HFFc6 (cell line): ENCODE measurements at places on chromosomes 16 and 17. TPM values are rescaled to one million over a fixed set of nuclear protein-coding genes. Genes with fewer than 3 reads are reported as not detected.

GRCh38 chr17:66508896-66509844, 206.8 kb downstream of the PRKCA start:
- DNase-seq, result peak; percentile 95

GRCh38 chr16:78235876-78236275, 136.4 kb downstream of the WWOX start:
- DNase-seq, result no peak

- no peak for DNase-seq
These were observed 14.9 kb downstream of the TSR1 start for GRCh38 chr17:2321399-2321798.

DNA sequence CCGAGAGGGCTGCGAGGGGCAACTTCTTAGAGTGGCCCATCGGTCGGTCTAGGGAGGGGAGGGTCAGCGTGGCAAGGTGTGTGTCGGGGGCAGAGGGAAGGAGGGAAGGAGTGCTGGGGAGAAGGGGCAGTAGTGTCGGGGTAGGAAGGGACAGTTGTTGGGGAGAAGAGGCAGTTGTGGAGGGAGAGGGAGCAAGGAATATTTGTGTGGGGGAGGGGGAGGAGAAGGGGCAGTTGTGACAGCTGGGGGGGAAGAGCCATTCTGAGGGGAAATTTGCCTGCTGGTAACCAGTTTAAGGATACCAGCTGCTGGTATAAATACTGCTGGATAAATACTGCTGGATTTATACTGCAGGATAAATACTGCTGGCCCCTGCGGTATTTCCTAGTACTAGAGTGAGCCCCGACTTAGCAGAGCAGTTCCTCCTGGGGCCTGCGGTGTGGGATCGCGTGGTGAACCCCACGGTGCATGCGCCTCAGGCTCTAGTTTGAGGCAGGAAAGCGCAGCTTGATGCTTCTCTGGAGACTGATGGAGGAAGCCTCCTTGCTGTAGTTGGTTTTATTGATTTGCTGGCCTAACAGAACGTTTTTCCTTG, 309 bp downstream of the DNAH2 start:
- DNase-seq, result peak; percentile 9

DNA sequence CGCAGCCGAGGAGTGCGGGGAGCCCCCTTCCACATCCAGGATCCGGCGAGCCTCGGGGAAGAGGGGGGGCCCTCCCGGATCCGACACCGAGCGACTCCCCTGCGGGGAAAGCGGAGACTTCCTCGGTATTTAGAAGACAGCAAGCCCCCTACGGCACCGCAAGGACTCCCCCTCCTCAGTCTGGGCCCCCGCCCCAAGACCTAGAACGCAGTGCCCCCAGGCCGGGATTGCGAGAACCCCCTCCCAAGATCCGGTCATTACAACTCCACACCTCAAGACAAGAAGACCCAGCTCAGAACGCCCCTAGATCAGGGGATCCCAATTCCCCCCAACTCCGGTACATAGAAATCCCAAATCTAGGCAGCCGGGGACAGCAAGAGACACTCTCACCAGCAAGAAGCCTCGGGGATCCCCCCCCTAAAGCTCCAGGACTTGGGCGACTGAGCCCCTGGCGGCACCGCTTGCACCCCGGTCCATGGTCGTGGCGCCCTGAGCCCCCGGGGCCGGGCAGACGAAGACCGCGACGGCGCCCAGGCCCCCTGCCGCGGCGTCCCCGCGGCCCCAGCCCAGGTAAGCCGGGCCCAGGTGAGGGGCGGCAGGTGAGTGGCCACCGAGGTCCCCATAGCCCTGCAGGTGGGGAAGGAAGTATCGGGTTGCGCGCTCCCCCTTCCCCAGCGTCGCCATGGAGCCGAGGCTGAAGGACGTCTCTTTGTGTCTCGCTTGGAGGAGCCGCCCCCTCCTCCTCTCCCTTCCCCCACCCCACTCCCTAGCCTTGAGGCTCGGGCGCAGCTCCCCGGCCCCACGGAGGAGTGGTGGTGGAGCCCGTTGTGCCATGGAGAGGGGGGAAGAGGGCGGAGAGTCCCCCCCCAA, 641 bp downstream of the SBK1 start:
- no peak for DNase-seq

GRCh38 chr17:48054238-48055185, 6.4 kb downstream of the NFE2L1 start:
- peak; percentile 46 for DNase-seq

DNA sequence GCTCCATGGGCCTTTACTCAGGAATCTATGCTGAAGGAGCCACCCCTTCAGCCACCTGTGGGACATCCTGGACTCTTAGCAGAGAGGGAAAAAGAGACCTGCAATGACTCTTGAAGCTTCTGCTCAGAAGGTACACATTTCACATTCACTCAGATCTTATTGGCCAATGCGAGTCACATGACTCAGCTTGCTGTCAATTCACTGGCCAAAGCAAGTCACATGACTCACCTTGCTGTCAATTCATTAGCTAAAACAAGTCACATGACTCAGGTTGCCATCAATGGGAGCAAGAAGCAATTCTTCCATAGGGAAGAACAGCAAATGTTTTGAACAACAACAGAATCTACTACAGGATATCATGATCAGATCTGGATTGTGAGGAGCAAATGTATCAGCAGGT, 233.4 kb downstream of the SHISA9 start:
- no peak for DNase-seq

GRCh38 chr17:81549031-81549557, 3.1 kb downstream of the FAAP100 start:
- DNase-seq, result no peak

DNA sequence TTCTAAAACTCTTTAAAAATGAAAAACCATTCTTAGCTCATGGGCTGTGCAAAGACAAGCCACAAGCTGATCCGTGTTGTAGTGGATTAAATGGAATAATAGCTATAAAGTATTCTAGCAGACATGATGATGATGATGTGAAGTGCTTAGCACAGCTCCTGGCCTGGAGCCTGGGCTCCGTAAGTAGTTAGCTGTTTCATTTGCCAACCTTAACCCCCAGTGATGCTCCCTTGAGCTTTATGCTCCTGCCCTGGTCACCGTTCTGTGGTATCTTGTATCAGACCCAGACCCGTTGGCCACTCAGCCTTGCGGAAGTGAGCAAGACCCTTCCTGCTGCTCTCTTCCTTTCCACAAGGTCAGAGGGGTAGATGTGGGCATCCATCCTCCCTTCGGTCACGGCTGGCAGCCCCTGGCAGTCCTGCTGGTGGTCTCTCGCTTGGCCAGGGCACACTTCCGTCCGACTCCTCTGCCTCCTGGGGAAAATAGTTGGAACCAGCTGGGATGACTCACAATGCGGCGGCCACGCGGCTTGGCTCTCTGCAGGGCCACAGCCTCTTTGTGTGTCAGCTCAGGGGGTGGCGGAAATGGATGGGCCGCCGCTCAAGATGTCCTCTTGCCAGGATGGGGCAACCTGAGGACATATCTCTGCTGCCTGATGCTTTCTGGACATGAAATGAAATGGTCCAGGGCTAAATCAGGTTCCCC, 79.1 kb downstream of the GPR139 start:
- DNase-seq, result no peak

GRCh38 chr16:85246473-85246872, 134.2 kb upstream of the CIBAR2 start:
- no peak for DNase-seq

DNA sequence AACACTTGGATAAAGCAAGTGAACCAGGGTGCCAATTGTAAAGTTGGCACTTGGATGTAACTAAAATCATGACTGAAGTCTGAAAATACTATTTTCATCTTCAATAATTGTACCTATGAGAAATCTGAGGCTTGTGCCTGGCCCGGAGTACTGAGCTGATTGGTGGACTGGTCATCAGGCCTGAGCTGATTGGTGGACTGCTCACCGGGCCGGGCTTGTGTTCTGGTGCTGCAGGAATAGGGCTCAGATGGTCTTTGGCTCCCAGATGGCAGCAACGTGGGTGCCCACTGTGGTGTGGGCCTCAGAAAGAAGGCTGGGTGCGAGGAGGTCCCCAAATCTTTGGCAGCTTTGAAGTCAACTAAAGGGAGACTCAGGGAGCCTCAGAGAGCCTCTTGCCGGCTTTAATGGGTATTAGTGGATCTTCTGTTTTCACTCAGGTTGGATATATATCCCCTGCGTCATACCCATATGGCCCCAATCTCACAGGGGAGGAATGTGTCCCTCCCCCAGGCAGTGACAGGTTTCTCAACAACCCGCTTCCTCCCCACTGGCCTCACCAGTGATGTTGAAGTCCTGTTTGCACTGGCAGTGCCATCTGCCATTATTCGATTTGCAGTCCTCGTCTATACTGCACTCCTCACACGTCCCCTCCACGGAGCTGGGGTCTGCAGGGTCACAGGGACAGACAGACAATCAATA, 4.7 kb downstream of the UMOD start:
- DNase-seq, result no peak

- DNase-seq, result no peak
These were observed 81.2 kb upstream of the GOT2 start for GRCh38 chr16:58815181-58815888.

GRCh38 chr17:10557422-10557821, 8.0 kb upstream of the MYH2 start:
- no peak for DNase-seq

DNA sequence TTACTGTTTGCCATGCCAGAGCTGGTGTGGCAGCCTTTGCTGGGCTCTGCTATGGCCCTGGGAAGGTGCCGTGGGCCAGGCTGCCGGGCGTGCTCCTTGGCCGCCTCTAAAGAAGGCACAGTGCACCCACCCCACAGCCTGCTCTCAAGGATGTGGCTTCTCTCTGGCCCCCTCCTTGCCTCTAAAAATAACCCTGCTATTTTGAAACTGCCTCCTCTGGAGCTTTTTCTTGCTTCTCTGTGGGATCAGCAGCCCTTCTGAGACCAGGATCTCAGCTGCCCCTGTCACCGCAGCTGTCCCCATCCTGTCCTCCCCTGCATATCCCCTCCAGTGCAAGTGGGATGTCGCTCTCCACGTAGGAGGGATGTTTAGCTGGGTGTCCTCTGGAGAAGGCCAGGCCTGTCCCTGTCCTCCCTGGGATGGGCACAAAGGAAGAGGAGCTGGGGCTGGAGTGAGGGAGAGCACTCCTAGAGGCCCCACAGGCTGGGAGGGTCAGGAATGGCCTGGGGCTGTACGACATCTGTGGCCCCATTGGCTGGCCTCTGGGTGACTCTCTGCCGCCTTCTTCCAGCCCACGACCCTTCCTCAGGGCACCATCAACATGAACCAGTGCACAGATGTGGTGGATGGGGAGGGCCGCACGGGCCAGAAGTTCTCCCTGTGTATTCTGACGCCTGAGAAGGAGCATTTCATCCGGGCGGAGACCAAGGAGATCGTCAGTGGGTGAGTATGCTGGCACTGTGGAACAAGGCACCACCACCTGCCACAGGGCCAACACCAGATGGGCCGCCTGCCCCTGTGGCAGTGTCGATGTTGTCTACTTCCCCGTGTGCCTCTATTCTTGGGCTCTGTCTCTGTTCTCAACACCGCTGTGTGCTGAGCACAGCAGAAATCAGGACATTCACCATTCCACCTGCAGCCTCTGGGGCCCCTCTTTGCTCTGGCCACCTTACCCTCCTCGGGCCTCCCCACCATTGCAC, 79.7 kb downstream of the PLD6 start:
- no peak for DNase-seq

- no peak for DNase-seq
These were observed 40.9 kb upstream of the MEOX1 start for GRCh38 chr17:43702637-43703036.

DNA sequence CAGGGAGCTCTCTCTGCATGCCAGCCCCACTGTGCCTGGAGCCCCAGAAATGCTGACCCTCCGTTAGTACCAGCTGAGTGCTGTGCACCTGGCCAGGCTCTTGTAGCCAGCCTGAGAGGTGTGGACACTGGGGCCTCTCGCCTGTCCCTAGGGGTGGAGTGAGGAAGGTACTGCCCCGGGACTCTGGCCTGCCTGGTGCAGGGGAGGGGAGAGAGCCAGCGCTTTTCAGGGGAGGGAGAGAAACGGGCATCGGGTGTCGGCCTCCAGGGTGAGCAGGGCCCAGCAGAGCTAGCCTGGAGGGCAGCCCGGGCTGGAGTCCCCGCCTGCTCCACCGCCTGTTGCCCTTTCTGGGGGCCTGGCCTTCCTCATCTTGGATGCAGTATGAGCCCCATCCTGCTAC, 13.1 kb downstream of the MAP2K3 start:
- no peak for DNase-seq

DNA sequence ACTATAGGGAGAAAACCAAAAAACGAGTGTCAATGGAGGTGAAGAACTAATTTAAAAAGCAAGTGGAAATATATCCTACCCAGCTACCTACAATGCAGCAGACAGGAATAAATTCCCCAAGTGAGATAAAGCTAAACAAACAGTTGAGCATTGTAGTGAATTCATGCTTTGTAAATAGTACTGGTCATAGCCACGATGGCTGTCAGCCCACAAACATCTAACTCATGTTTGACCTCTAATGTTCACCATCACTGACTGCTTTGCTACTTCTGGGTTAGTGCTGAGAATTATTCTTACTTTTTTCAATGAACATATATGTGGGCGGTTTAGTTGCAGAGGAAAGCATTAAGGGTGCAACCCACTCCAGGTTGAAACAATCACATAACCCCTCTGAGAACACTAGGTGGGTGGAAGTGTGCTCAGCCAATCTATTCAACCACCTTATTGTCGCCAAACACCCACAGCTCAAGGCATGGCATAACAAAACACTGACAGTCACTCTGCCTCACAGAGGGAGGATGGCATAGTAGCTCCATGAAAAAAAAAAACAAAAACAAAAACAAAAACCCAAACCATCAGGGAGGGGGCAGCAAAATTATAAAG, 264.1 kb downstream of the ZFHX3 start:
- no peak for DNase-seq

DNA sequence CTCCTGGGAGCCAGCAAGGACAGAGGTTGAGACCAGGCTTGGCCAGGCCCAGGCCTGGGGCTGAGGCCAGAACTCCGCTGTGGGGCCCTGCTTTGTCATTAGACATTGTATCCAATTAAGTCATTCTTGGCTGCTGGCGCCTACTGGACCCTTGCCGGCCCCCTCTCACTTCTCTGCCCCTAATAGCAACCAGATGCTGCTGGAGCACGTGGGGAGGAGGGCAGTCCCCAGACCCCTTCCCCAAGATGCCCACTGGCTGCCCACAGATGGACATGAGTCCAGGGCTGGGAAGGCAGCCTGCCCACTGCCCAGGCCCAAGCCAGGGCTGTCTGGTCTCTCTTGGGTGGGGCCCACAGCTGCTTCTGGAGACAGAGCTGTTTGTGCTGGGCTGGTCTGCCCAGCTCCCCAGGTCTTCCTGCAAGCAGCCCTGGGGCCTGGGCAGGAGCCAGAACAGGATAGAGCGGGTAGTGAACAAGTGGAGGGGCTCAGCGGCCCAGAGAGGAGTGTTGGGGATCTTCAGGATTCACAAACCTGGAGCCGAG, 7.8 kb downstream of the PLXDC1 start:
- no peak for DNase-seq

DNA sequence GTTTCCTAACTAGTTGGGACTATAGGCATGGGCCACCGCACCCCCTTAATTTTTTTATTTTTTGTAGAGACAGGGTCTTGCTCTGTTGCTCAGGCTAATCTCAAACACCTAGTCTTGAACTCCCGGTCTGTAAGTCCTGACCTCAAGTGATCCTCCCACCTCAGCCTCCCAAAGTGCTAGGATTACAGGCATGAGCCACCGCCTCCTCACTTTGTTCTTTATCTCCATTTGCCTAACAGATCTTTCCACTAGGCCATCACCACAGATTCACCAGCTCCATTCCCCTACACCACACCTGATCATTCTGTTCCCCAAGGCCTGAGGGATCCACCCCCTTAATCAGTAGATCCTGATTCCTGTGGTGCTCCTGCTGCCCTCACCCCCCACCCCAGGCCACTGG, 7.6 kb upstream of the ZNF629 start:
- DNase-seq, result no peak

CLEC18A gene
- total RNA-seq, result 0.07 TPM in 1 of 3 replicates, not detected in the others

TSNAXIP1 gene
- 1.0 to 1.2 TPM (median 1.2 TPM) in 3 replicates for total RNA-seq

GNGT2 gene
- total RNA-seq, result not detected in 3 replicates

SALL1 gene
- 10.5 to 13.0 TPM (median 10.6 TPM) in 3 replicates for total RNA-seq

CCL3 gene
- total RNA-seq, result not detected in 3 replicates

ITGA2B gene
- total RNA-seq, result 0.13 to 0.18 TPM in 2 of 3 replicates, not detected in the other
